ENCODE measurements at places on chromosomes 4 and X. TPM values are rescaled to one million over a fixed set of nuclear protein-coding genes. Genes with fewer than 3 reads are reported as not detected.

The PNMA5 gene
- not detected for total RNA-seq

The SH3RF1 gene
- 0.08 TPM for total RNA-seq

The TMEM35A gene
- total RNA-seq, result not detected

The ZNF330 gene
- 37.1 TPM for total RNA-seq

The ZNF185 gene
- total RNA-seq, result 0.97 TPM

The HCCS gene
- total RNA-seq, result 21.9 TPM

GRCh38 chrX:139298437-139298836, 232.1 kb upstream of the F9 start:
- no peak overlapping the region for H3K27ac ChIP-seq
- H3K4me3 ChIP-seq, result no peak overlapping the region
- no peaks in the 10 kb centered on the region for H3K36me3 ChIP-seq
- DNase-seq, result no peak
- no peaks in the 10 kb centered on the region for H3K4me1 ChIP-seq

DNA sequence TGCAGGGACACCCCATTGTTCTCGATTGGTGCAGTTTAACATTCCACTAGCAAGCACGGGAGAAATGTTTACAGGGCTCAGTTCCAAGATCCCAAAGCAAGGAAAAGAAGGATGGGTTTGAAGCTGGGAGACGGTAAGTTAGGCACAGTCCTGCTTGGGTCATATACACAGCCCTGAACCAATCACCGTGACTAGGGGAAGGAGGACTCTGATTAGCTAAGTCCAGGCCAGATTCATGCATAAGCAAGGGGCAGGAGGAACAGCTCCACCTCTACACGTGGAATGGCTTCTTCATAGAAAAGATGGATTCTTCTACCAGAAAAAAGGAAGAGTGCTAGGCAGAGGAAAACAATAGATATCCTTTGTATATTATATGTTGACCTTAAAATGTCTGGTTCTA, 11.0 kb upstream of the EXOC1L start:
- no peaks in the 10 kb centered on the region for H3K36me3 ChIP-seq
- DNase-seq, result no peak
- no peak overlapping the region for H3K27ac ChIP-seq
- H3K4me3 ChIP-seq, result no peak overlapping the region

GRCh38 chrX:104618106-104618895, 52.3 kb downstream of the IL1RAPL2 start:
- no peak overlapping the region for H3K27ac ChIP-seq
- no peak overlapping the region for H3K4me3 ChIP-seq
- no peaks in the 10 kb centered on the region for H3K27me3 ChIP-seq
- H3K36me3 ChIP-seq, result no peaks in the 10 kb centered on the region
- DNase-seq, result no peak
- H3K4me1 ChIP-seq, result no peaks in the 10 kb centered on the region

- H3K27me3 ChIP-seq, result no peaks in the 10 kb centered on the region
- no peak for DNase-seq
- no peak overlapping the region for H3K27ac ChIP-seq
- no peaks in the 10 kb centered on the region for H3K4me1 ChIP-seq
Observed at GRCh38 chr4:168383510-168383909, 65.0 kb upstream of the DDX60 start.

DNA sequence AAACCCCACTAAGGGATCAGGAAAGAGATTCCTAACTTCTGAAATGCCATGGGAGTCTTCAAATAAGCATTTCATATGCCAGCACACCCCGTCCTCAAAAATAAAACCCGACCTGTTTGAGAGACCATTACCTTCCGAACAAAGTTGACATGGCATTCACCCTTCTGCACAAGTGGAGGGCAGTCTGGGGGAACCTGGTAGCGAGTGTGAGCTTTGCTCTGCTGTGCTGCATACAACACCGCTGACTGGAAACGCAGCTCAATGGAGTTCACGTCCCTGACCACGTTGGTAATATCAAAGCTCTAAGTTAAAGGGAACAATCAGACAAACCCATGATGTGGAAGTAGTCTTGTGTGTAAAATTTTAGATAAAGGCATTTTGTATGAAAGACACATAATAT, 38.0 kb downstream of the MANBA start:
- DNase-seq, result no peak
- H3K27ac ChIP-seq, result no peak overlapping the region
- peaks cover 32% of the 10 kb centered on the region for H3K36me3 ChIP-seq
- H3K27me3 ChIP-seq, result no peaks in the 10 kb centered on the region

DNA sequence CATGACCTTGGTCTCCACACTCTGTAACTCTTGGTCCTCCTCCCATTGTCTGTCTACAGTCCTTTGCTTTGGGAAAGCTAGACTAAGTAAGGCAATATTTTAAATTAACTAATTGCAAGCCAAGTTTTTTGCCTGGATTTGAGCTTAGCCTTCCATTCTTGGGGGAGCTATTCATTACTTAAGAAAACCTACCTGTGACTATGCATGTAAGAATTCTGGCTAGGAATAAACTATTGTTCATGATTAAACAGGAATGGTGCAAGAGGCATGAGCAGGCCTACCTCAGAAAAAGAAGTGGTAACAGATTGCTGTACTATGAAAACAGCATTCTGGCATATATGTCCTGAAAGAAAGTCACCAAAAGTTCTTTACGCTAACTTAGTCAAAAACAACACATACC, 309.4 kb downstream of the MAPK10 start:
- no peak for DNase-seq
- peaks cover 2% of the 10 kb centered on the region for H3K27me3 ChIP-seq
- H3K27ac ChIP-seq, result no peak overlapping the region
- H3K4me1 ChIP-seq, result no peaks in the 10 kb centered on the region

GRCh38 chr4:154164931-154165839, 326.4 kb downstream of the DCHS2 start:
- no peak overlapping the region for H3K4me3 ChIP-seq
- H3K27ac ChIP-seq, result no peak overlapping the region
- H3K27me3 ChIP-seq, result no peaks in the 10 kb centered on the region

- no peak for DNase-seq
- no peak overlapping the region for H3K27ac ChIP-seq
- H3K27me3 ChIP-seq, result peaks cover 10% of the 10 kb centered on the region
- H3K36me3 ChIP-seq, result no peaks in the 10 kb centered on the region
- no peaks in the 10 kb centered on the region for H3K4me1 ChIP-seq
- no peak overlapping the region for H3K4me3 ChIP-seq
Observed at GRCh38 chrX:45322820-45323219, 122.1 kb upstream of the DIPK2B start.

GRCh38 chrX:35919536-35920309, at the start of gene CFAP47:
Gene CFAP47, plus strand, starts transcription at chrX:35919734. Its CDS starts 66 bp downstream, at chrX:35919800.
- no peak for DNase-seq
- no peak within 1 kb of the TSS for H3K27ac ChIP-seq
- H3K4me1 ChIP-seq, result no peaks in the 10 kb centered on the region
- no peaks in the 10 kb centered on the region for H3K36me3 ChIP-seq
- H3K27me3 ChIP-seq, result no peaks in the 10 kb centered on the region
- H3K4me3 ChIP-seq, result no peak within 1 kb of the TSS

GRCh38 chrX:34350561-34351335, 218.6 kb upstream of the FAM47A start:
- H3K36me3 ChIP-seq, result no peaks in the 10 kb centered on the region
- H3K4me3 ChIP-seq, result no peak overlapping the region
- H3K27me3 ChIP-seq, result no peaks in the 10 kb centered on the region
- DNase-seq, result no peak

DNA sequence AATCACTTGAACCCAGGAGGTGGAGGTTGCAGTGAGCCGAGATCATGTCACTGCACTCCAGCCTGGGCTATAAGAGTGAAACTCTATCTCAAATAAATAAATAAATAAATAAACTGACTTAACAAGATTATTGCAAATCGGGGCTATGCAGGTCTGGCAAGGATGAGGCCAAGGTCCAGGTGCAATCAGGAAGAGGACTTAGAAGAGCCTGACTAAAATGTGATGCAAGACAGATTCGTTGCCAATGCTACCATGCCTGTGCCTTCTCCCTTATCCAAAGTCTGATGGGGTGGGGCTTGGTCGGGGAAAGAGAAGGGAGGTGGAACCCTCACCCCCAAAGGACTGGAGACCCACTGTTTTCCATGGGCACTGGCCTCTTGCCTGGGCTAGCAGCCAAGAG, 14.7 kb downstream of the ZCCHC13 start:
- no peak overlapping the region for H3K4me3 ChIP-seq
- H3K4me1 ChIP-seq, result no peaks in the 10 kb centered on the region
- no peak for DNase-seq
- H3K36me3 ChIP-seq, result no peaks in the 10 kb centered on the region

GRCh38 chr4:7689773-7690693, 249.6 kb downstream of the AFAP1 start:
- H3K27ac ChIP-seq, result no peak overlapping the region
- H3K36me3 ChIP-seq, result no peaks in the 10 kb centered on the region
- no peaks in the 10 kb centered on the region for H3K4me1 ChIP-seq
- no peak for DNase-seq

GRCh38 chrX:114581528-114582263, 2.2 kb upstream of the HTR2C start:
- no peak overlapping the region for H3K4me3 ChIP-seq
- H3K27me3 ChIP-seq, result peaks cover 20% of the 10 kb centered on the region
- H3K4me1 ChIP-seq, result no peaks in the 10 kb centered on the region
- H3K36me3 ChIP-seq, result peaks cover 2% of the 10 kb centered on the region

DNA sequence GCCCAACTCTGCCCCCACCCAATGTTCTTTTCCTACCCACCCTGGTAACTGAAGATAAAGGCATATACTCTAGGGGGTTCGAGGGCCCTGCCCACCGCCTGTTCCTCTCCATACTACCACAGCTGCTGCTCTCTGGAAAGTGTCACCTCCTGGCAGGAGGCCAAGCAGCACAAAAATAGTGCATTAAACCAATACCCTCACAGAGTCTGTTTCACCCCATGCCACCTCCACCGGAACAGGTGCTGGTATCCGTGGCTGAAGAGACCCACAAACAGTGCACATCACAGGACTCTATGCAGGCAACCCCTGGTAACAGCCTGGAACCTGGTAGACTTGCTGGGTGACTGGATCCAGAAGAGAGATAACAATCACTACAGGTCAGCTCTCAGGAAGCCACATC, 85.1 kb upstream of the CTSO start:
- no peak for DNase-seq
- no peaks in the 10 kb centered on the region for H3K4me1 ChIP-seq
- no peak overlapping the region for H3K4me3 ChIP-seq
- H3K36me3 ChIP-seq, result no peaks in the 10 kb centered on the region
- no peak overlapping the region for H3K27ac ChIP-seq

DNA sequence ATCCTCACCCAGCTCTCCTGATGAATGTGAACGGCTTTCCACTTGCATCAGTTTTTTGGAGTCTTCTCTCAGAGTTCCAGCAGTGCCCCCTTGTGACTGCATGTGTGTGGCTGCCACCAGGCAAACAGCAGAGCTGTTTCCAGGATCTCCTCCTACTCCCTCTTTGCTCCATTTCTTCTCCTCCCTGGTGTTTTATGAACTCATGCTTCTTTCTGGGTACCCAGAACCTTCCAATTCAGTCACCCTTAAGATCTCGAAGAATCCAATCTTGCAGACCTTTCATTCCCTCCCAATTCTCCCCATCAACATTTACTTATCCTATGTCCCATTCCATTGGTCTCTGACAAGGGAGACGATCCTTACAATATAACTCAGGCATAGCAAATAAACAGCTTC, 6.8 kb upstream of the TCEANC start:
- H3K27me3 ChIP-seq, result no peaks in the 10 kb centered on the region
- H3K4me1 ChIP-seq, result peaks cover 8% of the 10 kb centered on the region
- H3K4me3 ChIP-seq, result no peak overlapping the region
- peak; percentile 55 for DNase-seq
- H3K36me3 ChIP-seq, result no peaks in the 10 kb centered on the region

DNA sequence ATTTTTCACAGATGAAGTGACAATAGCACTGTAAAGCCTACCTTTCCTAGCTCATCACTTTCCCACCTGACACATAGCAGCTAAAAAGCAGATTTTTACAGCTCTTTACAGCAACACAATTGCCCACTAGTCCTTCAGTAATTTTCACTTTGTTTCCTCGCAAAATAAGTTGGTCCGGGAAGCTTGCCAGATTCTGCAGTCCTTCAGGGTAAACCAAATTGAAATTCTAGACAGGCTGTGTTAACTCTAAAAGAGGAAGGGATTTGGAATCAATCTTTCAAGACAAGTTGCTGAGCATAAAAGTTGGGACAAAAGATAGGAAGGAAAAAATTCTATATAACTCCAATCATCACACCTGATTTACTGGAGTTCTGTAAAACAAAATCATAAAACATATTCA, 8.7 kb downstream of the C1QTNF7 start:
- no peak overlapping the region for H3K27ac ChIP-seq
- no peaks in the 10 kb centered on the region for H3K36me3 ChIP-seq
- H3K27me3 ChIP-seq, result no peaks in the 10 kb centered on the region
- no peak overlapping the region for H3K4me3 ChIP-seq

- H3K27me3 ChIP-seq, result peaks cover 22% of the 10 kb centered on the region
- H3K4me3 ChIP-seq, result no peak overlapping the region
- no peak overlapping the region for H3K27ac ChIP-seq
- H3K4me1 ChIP-seq, result peaks cover 13% of the 10 kb centered on the region
Observed at GRCh38 chr4:112099701-112100297, 45.5 kb upstream of the FAM241A start.

DNA sequence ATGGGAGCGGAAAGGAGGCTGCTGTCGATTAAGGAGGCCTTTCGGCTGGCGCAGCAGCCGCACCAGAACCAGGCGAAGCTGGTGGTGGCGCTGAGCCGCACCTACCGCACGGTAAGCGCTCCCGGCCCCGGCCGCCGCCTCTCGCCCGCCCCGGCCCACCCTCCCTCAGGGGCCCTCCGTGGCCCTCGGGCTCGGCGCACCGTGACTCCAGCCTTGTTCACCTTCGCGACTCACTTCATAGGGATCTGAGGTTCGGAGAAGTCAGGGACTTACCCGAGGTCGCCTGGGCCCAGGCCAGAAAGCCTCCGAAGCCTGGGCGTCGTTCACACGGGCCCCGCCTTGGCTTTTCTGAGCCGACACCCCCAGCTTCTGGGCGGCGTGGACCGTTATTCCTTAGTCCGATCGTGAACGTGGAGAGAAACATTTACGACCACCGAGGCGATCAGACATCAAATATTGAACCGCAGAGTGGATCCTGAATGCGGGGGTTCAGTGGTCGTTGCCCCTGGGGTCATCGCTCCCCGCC, 362 bp downstream of the NCAPG start:
- H3K4me1 ChIP-seq, result peaks cover 47% of the 10 kb centered on the region
- H3K36me3 ChIP-seq, result peaks cover 59% of the 10 kb centered on the region
- peak overlapping the region; percentile 92 for H3K4me3 ChIP-seq

DNA sequence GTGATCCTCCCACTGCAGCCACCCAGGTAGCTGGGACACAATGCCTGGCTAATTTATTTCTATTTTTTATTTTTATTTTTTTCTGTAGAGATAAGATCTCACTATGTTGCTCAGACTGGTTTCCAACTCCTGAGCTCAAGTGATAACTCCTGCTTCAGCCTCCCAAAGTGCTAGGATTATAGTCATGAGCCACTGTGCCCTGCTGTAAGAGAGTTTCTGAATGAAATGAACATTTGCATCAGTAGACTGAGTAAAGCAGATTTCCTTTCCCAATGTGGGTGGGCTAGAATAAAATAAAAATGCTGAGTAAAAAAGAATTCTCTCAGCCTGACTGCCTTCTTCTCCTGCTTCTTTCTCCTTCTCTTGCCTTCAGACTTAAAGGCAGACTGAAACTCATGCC, 555.4 kb upstream of the PITX2 start:
- H3K27ac ChIP-seq, result no peak overlapping the region
- H3K27me3 ChIP-seq, result no peaks in the 10 kb centered on the region
- no peaks in the 10 kb centered on the region for H3K36me3 ChIP-seq
- no peak for DNase-seq
- no peak overlapping the region for H3K4me3 ChIP-seq
- no peaks in the 10 kb centered on the region for H3K4me1 ChIP-seq

GRCh38 chrX:10922159-10922558, 189.0 kb upstream of the HCCS start:
- H3K27me3 ChIP-seq, result no peaks in the 10 kb centered on the region
- H3K4me3 ChIP-seq, result no peak overlapping the region
- DNase-seq, result no peak
